Right atrium auricular region (tissue), 2 donors: ENCODE measurements at places on chromosomes 1 and 21. TPM values are rescaled to one million over a fixed set of nuclear protein-coding genes. Genes with fewer than 3 reads are reported as not detected.

DNA sequence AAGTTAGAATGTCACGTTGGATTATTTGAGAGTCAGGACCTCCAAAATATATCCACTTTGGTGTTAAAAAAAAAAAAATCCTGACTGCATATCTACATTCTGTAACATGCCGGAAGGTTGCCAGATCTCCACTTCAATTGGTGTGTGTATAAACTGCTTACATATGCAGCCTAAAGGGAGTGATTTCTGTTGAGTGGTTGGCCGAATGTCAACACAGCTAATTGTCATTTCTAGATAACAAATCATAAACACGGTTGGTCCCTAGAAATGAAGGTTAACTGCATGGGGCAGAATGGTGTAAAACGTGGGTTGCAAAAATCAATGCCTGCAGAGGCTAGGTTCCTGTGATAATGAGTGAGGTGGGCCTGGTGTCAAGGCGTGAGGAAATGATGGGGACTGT, 15.0 kb upstream of the ROR1 start:
- H3K4me3 ChIP-seq, result no peak overlapping the region
- no peak overlapping the region for H3K27ac ChIP-seq
- no peaks in the 10 kb centered on the region for H3K27me3 ChIP-seq
- no peaks in the 10 kb centered on the region for H3K36me3 ChIP-seq
- no peaks in the 10 kb centered on the region for H3K4me1 ChIP-seq

DNA sequence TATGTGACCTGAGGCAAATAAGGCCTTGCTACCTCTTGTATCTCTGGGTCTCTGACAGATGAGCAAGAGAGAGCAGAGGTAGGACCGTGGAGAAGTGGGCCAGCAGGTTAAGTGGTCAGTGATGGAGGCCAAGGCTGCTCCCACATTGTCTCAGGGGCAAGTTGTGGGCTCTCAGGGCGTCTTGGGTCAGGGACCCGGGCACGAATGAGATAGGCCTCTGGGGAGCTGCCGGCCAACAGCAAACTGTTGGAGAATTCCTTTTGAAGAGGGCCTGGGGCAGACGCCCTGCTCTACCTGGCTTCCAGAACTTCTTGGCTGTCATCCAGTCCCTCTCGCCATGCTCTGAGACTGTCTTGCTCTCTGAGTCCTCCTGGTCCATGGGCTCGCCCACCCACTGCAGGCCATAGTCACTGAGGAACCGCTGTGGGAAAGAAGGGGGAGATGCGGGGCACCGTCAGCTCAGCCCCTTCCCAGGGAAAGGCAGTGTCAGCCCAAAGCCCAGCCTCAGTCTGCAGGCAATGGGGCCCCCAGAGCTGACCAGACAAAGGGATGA, 12.4 kb downstream of the UBXN11 start:
- H3K4me3 ChIP-seq, result no peak overlapping the region
- no peaks in the 10 kb centered on the region for H3K27me3 ChIP-seq
- H3K36me3 ChIP-seq, result no peaks in the 10 kb centered on the region
- no peak overlapping the region for H3K27ac ChIP-seq
- no peak for DNase-seq

DNA sequence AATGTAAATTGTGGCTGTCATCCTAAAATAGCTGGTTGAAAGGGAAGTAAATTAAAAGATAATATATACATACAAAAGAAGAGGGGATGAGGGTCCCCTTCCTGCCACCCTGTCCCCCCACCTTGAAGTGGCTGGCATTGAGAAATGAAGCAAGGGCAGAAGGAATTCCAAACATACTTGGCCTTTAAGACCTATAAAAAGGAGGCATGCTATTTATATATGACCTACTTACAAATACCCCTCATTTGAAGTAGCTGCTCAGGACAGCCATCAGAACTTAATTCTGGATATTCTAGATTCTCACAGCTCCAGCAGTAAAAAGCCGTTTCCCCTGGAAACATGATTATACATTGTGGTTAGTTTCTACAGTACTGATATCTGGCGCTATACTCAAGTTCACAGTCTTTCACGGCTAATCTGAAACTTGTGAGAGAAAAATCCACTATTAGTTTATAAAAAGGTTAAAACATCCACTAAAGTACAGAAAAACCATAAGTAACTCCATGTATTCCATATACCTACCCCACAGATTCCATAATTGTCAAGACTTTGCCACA, 9.6 kb upstream of the MAP10 start:
- no peaks in the 10 kb centered on the region for H3K36me3 ChIP-seq
- no peak for DNase-seq
- no peaks in the 10 kb centered on the region for H3K27me3 ChIP-seq
- H3K4me1 ChIP-seq, result peaks cover 22% of the 10 kb centered on the region
- H3K4me3 ChIP-seq, result no peak overlapping the region

GRCh38 chr1:229280921-229281320, 10.0 kb downstream of the RAB4A start:
- H3K4me3 ChIP-seq, result no peak overlapping the region
- H3K27me3 ChIP-seq, result no peaks in the 10 kb centered on the region
- DNase-seq, result no peak
- peaks cover 32% of the 10 kb centered on the region for H3K4me1 ChIP-seq
- H3K36me3 ChIP-seq, result no peaks in the 10 kb centered on the region
- no peak overlapping the region for H3K27ac ChIP-seq

DNA sequence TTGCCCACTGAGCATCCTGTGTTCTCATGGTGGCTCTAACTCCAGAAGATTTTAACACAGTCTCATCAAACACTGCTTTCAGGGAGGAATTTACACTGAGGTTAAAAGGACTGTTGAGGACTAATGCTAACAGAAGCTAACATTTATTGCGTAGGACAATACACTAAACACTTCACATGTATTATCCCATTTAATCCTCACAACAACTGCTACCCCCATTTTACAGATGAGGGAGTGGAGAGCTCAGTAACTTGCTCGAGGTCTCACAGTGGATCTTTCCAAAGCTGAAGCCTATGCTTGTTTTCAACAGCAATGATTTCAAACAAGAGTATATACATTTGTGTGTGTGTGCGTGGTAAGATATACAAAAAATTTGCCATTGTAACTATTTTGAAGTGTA, 13.9 kb downstream of the ATF3 start:
- H3K27me3 ChIP-seq, result no peaks in the 10 kb centered on the region
- no peak overlapping the region for H3K27ac ChIP-seq
- no peaks in the 10 kb centered on the region for H3K4me1 ChIP-seq
- H3K4me3 ChIP-seq, result no peak overlapping the region
- peaks cover 38% of the 10 kb centered on the region for H3K36me3 ChIP-seq
- no peak for DNase-seq

Gene MYOC
- total RNA-seq, result 2.8 TPM
